ENCODE measurements at places on chromosomes 6 and 20. TPM values are rescaled to one million over a fixed set of nuclear protein-coding genes. Genes with fewer than 3 reads are reported as not detected.

The BMP5 gene
- total RNA-seq = 1.2 TPM

The OTOR gene
- total RNA-seq = not detected

The C6orf141 gene
- 29.8 TPM for total RNA-seq

The INSM1 gene
- total RNA-seq = 23.2 TPM

The ZNF165 gene
- total RNA-seq = not detected

The USP49 gene
- total RNA-seq = 5.1 TPM

The KCNQ5 gene
- total RNA-seq = 0.45 TPM

DNA sequence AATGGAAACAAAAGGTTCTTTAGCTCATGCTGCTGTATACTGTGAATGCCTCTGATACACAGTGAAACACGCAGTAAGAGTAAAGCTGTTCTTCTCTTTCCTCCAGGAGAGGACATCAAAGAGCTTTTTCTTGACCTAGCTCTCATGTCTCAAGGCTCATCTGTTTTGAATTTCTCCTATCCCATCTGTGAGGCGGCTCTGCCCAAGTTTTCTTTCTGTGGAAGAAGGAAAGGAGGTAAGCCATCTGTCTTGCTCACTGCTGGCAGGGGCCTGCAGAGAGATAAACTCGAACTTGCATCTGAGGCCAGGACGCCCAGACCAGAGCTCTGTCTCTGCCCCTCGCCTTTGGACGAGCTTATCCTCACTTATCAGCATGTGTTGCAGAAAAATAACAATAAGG lies 37.7 kb downstream of the LY86 start:
- H3K36me3 ChIP-seq = no peaks in the 10 kb centered on the region
- H3K4me3 ChIP-seq = no peak overlapping the region
- H3K27ac ChIP-seq = no peak overlapping the region
- no peak for DNase-seq
- H3K27me3 ChIP-seq = no peaks in the 10 kb centered on the region

- no peaks in the 10 kb centered on the region for H3K36me3 ChIP-seq
- no peaks in the 10 kb centered on the region for H3K4me1 ChIP-seq
- H3K27ac ChIP-seq = no peak overlapping the region
- DNase-seq = no peak
- no peaks in the 10 kb centered on the region for H3K27me3 ChIP-seq
Measured at GRCh38 chr6:56193846-56194245, 53.5 kb downstream of the COL21A1 start.

GRCh38 chr6:157670466-157671186 lies 152.4 kb upstream of the SNX9 start:
- no peaks in the 10 kb centered on the region for H3K27me3 ChIP-seq
- H3K27ac ChIP-seq = peak overlapping the region; percentile 72
- H3K4me3 ChIP-seq = no peak overlapping the region
- H3K4me1 ChIP-seq = peaks cover 19% of the 10 kb centered on the region

DNA sequence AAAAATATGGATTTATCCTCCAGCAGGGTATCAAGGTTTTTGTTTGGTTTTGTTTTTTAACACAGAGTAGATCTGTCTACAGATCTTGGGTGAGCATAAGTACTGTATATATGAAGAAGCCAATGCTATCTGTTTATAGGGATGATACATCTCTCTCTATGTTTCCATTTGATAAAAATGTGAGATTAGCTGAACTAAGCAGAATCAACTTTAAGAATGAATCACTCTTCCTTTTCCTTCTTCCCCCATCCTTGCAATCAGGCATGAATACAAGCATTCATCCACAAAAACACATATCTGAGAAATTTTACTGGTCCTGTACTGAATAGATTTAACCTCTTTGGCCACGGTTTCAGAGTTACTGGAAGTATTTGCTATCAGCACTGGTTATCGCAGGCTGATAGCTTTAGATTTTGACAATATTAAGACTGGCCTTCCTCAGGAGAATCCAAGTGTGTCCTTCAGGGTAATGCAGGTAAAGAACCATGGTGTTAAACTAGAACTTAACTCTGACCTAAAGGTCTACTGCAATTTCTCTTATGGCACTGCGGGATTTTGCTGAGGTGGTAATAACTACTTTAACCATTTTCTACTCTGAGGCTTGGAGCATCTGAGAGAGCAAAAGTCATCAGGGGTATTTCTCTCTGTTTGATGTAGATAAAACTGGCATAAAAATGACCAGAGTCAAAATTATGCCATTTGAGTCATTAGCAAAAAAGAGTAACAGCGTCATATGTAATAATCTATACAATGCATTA lies 1.5 kb downstream of the SNAP25 start:
- no peak overlapping the region for H3K4me3 ChIP-seq
- no peak overlapping the region for H3K27ac ChIP-seq
- no peak for DNase-seq
- peaks cover 70% of the 10 kb centered on the region for H3K27me3 ChIP-seq
- no peaks in the 10 kb centered on the region for H3K36me3 ChIP-seq
- H3K4me1 ChIP-seq = peaks cover 24% of the 10 kb centered on the region

GRCh38 chr20:50348096-50348495 lies 157.5 kb downstream of the CEBPB start:
- no peak for DNase-seq
- peaks cover 21% of the 10 kb centered on the region for H3K4me1 ChIP-seq
- H3K4me3 ChIP-seq = no peak overlapping the region
- H3K27ac ChIP-seq = peak overlapping the region; percentile 80
- no peaks in the 10 kb centered on the region for H3K27me3 ChIP-seq

DNA sequence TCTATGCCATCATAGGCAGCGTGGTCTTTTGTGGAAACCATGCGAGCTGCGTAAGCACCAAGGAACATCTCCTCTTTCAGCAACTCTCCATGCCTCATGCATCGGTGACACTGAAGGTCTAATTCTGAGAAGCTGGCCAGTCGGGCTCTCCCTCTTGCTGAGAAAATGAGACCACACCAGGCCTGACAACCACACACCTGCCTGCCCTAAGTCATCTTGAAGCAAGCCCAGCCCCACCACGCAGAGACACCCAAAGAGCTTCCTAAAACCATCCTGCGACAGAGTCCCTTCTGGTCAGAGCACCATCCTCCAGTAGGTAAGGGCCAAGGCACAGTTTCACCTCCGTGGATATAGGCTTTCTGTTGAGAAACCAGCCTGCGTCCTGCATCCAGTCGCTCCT lies 26.6 kb downstream of the PREX1 start:
- H3K27me3 ChIP-seq = no peaks in the 10 kb centered on the region
- H3K4me1 ChIP-seq = peaks cover 17% of the 10 kb centered on the region
- H3K36me3 ChIP-seq = no peaks in the 10 kb centered on the region

- H3K27me3 ChIP-seq = no peaks in the 10 kb centered on the region
- no peak overlapping the region for H3K27ac ChIP-seq
- no peak for DNase-seq
- H3K36me3 ChIP-seq = no peaks in the 10 kb centered on the region
- H3K4me1 ChIP-seq = no peaks in the 10 kb centered on the region
Measured at GRCh38 chr6:25250878-25251277, 28.3 kb upstream of the CARMIL1 start.

GRCh38 chr20:59103573-59103972 lies 60.0 kb upstream of the ZNF831 start:
- H3K4me1 ChIP-seq = no peaks in the 10 kb centered on the region
- no peak overlapping the region for H3K27ac ChIP-seq
- no peak overlapping the region for H3K4me3 ChIP-seq

GRCh38 chr20:63873477-63873971 lies 8.5 kb downstream of the TPD52L2 start:
- peak overlapping the region; percentile 21 for H3K27ac ChIP-seq
- H3K4me1 ChIP-seq = no peaks in the 10 kb centered on the region
- no peak overlapping the region for H3K4me3 ChIP-seq
- H3K27me3 ChIP-seq = no peaks in the 10 kb centered on the region

DNA sequence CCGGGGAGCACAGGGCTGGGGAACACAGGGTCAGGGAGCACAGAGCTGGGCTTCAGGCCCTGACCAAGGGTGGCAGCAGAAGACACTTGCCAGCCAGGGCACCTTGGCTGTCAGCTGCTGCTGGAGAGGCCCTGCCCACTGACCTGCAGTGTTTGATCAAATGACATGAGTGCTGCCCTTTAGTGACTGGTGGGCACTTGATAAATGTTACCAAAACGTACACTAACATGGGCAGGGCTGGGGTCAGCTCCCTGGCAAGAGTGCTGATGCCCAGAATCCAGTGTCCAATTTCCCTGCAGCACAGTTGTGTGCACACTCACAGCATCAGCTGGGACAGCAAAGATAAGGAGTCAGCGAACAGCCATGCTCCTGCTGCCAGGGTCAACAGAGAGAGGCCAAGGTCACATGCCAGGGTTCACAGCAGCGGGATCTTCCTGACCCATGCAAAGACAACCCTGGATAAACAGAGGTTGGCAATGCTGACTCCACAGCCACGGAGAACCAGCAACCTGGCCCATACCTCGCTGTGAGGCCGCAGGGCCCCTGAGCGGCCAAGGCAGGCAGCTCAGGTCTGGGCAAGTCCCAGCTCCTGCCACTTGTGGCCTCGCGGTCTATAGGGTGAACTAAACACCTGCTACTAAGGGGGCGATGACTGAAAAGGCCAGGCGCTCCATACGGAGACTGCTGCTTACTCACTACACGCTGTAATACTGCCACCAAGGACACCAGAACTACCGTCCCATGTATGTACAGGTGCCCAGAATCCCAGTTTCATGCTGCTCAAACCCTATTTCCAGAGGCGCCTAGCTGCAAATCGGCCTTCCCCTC lies 46.3 kb downstream of the NINL start:
- H3K4me3 ChIP-seq = peak overlapping the region; percentile 25
- H3K27ac ChIP-seq = peak overlapping the region; percentile 40
- H3K36me3 ChIP-seq = peaks cover 7% of the 10 kb centered on the region
- H3K4me1 ChIP-seq = peaks cover 33% of the 10 kb centered on the region
- H3K27me3 ChIP-seq = no peaks in the 10 kb centered on the region
- peak; percentile 31 for DNase-seq

- no peak for DNase-seq
- H3K4me1 ChIP-seq = no peaks in the 10 kb centered on the region
- no peak overlapping the region for H3K27ac ChIP-seq
- H3K4me3 ChIP-seq = no peak overlapping the region
- H3K36me3 ChIP-seq = no peaks in the 10 kb centered on the region
- no peaks in the 10 kb centered on the region for H3K27me3 ChIP-seq
Measured at GRCh38 chr6:14882394-14883026, 363.4 kb upstream of the JARID2 start.

DNA sequence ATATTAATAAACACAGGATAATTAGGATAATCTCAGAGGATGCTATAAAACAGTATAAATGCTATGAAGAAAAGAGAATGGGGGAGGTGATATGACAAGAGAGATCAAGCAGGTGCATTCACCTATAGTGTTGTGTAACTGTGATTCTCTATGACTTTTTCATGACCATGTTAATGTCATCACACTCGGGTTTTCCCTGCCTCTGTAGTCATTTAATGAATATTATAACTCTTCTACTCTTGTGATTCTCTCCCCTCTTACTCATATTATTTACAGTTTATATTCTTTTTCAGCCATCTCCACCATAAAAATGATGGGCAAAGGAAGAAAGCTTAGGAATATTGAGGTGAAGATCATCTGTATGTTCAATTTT lies 106.9 kb upstream of the SGK1 start:
- no peak overlapping the region for H3K27ac ChIP-seq
- H3K36me3 ChIP-seq = no peaks in the 10 kb centered on the region
- DNase-seq = no peak
- no peaks in the 10 kb centered on the region for H3K4me1 ChIP-seq
- H3K4me3 ChIP-seq = no peak overlapping the region
- H3K27me3 ChIP-seq = no peaks in the 10 kb centered on the region

DNA sequence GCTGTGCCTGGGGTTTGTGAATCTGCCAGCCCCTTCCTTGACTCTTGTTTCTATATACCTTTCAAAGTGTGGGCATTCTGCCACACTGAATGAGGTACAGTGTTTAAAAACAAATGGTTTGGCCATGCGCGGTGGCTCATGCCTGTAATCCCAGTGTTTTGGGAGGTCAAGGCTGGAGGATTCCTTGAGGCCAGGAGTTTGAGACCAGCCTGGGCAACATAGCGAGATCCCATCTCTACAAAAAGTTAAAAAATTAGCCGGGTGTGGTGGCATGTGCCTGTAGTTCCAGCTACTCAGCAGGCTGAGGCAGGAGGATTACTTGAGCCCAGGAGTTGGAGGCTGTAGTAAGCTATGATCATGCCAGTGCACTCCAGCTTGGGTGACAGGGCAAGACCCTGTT lies 5.8 kb downstream of the FAM83D start:
- H3K4me1 ChIP-seq = peaks cover 3% of the 10 kb centered on the region
- DNase-seq = no peak
- no peak overlapping the region for H3K27ac ChIP-seq
- no peak overlapping the region for H3K4me3 ChIP-seq

- no peaks in the 10 kb centered on the region for H3K36me3 ChIP-seq
- H3K27me3 ChIP-seq = no peaks in the 10 kb centered on the region
- no peaks in the 10 kb centered on the region for H3K4me1 ChIP-seq
- DNase-seq = no peak
- peak overlapping the region; percentile 9 for H3K27ac ChIP-seq
Measured at GRCh38 chr20:25355011-25355595, 35.5 kb downstream of the ABHD12 start.

DNA sequence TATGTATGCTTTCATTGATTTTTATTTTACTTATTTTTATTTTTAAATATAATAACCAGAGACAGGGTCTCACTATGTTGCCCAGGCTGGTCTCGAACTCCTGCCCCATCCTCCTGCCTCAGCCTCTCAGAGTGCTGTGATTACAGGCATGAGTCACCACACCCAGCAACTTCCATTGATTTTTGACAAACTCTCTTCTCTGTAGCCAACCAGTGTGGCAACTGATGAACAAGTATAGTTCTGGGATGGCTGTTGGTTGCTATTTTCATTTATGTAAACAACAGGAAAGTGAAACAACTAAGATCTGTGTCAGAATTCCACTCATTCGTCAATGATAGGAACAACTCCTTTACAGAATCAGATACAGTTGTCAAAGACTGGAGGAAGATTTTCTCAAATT lies 356.7 kb upstream of the JARID2 start:
- DNase-seq = no peak
- H3K4me3 ChIP-seq = no peak overlapping the region
- no peaks in the 10 kb centered on the region for H3K27me3 ChIP-seq
- H3K4me1 ChIP-seq = no peaks in the 10 kb centered on the region
- H3K27ac ChIP-seq = no peak overlapping the region

DNA sequence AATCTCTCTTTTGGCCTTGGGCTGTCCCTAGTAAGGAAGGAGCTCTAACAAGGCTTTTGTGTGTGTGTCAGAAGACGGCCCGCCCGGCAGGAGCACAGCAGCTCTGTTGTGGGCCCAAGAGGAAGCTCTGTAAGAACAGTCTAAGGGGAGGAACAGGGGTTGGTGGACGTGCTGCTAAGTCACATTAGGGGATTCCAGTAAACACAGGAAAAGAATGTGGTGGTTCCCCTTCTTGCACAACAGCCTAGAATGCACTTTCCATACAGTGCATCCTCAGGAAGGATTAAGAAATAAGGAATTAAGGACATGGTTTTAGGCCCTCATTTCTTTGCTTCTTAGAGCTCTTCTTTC lies 114.5 kb downstream of the RNF144B start:
- H3K4me1 ChIP-seq = peaks cover 13% of the 10 kb centered on the region
- no peaks in the 10 kb centered on the region for H3K27me3 ChIP-seq
- no peak overlapping the region for H3K27ac ChIP-seq
- DNase-seq = no peak

- no peaks in the 10 kb centered on the region for H3K36me3 ChIP-seq
- no peak overlapping the region for H3K27ac ChIP-seq
- H3K4me1 ChIP-seq = peaks cover 5% of the 10 kb centered on the region
- H3K4me3 ChIP-seq = peak overlapping the region; percentile 53
- H3K27me3 ChIP-seq = peaks cover 52% of the 10 kb centered on the region
- DNase-seq = no peak
Measured at GRCh38 chr20:2799271-2799670, 1.2 kb downstream of the CPXM1 start.

Measured in stomach (tissue), 19 donors.